ENCODE measurements at places on chromosomes 11 and 22.

GRCh38 chr11:60900673-60901404 lies 5.5 kb downstream of the PRPF19 start:
- peaks cover 54% of the 10 kb centered on the region for H3K36me3 ChIP-seq
- H3K4me3 ChIP-seq = no peak overlapping the region
- DNase-seq = no peak
- no peak overlapping the region for H3K27ac ChIP-seq
- peaks cover 19% of the 10 kb centered on the region for H3K4me1 ChIP-seq

- H3K27me3 ChIP-seq = no peaks in the 10 kb centered on the region
- no peak overlapping the region for H3K4me3 ChIP-seq
- H3K4me1 ChIP-seq = peaks cover 4% of the 10 kb centered on the region
- H3K27ac ChIP-seq = no peak overlapping the region
- peak; percentile 29 for DNase-seq
Observed at GRCh38 chr11:68798221-68798813, 43.4 kb downstream of the CPT1A start.

DNA sequence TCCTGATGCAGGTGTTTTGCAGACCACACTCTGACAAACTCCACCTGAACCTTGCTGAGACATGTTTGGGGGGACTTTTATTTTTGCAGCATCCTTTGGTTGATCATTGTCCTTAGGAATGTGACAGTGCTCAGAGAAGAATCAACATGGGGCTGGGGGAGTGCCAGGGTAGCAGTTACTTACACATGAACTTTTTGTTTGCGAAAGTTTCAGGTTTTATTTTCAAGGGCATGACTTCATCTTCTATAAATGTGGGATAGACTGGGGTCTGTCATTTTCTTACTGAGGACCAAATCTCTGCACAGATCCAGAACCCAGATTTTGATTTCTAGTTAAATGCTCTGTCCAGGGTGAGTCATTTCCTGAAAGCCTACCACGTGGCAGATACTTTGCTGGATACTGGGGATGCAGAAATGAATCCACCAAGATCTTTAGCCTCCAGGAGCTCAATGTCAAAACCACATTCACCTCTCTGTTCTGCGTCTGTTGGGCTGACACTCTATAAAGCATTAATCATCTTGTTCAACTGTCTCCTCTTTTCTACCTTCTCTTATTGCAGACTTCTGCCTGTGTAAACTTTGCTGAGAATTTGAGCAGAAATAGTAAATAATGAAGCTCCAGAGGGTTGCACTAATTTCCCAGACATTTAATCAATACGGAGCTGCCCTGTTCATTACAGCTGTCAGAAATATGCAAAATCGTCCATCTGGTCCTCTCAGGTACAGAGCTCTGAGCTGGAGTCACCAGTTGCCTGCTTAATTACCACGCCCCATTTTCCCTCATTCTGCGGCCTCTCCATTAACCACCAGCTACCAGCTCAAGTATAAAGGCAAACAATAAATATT lies 387.9 kb downstream of the MIAT start:
- no peaks in the 10 kb centered on the region for H3K4me1 ChIP-seq
- no peak overlapping the region for H3K4me3 ChIP-seq
- peaks cover 2% of the 10 kb centered on the region for H3K27me3 ChIP-seq

GRCh38 chr22:36573815-36574363 lies 44.9 kb upstream of the EIF3D start:
- no peak for DNase-seq
- no peaks in the 10 kb centered on the region for H3K4me1 ChIP-seq
- no peaks in the 10 kb centered on the region for H3K27me3 ChIP-seq
- no peaks in the 10 kb centered on the region for H3K36me3 ChIP-seq
- H3K4me3 ChIP-seq = no peak overlapping the region

DNA sequence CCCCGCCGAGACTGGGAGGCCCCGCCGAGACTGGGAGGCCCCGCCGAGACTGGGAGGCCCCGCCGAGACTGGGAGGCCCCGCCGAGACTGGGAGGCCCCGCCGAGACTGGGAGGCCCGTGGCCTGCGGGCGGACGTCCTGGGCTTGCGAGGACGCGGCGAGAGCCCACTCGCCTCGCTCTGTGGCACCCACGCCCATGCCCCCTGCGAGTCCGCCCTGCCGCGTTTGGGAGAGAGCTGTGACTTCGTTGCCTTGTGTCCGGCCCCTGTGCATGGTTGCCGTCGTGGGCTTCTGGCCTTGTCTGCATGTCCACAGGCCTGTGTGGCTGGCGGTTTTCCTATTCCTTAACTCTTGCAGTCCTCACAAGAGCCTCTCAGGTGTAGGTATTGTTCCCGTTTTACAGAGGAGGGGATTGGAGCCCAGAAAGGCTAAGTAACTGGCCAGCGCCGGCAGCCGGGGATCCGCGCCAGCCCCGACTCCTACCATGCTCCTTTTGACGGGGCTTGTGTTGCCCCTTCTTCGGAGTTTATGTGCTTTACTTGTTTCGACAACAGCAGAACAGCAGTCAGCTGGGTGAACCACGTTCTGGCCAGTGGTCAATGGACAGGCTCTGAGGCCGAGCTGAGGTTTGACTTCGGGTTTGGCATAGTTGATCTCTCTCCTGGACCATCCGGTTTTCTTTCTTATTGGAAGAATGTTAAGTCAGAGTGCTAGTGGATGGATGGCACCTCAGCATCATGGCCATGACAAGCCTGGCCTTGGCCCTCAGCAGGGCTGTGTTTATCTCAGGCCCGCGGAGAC lies 741 bp downstream of the PHRF1 start:
- peak overlapping the region; percentile 74 for H3K4me3 ChIP-seq
- no peak for DNase-seq
- peak overlapping the region; percentile 91 for H3K27ac ChIP-seq
- peaks cover 3% of the 10 kb centered on the region for H3K27me3 ChIP-seq

DNA sequence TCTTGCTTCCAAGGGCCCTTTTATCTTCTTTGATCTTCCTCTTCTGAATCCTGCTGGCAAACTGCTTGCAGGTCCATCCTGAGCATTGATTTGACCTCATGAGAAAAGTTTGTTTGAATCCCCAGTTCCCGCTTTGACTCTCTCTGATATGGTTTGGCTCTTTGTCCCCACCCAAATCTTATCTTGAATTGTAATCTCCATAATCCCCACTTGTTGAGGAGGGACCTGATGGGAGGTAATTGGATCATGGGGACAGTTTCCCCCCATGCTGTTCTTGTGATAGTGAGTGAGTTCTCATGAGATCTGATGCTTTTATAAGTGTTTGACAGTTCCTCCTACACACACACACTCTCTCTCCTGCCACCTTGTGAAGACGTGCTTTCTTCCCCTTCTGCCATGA lies 126.6 kb upstream of the ARHGAP20 start:
- peaks cover 5% of the 10 kb centered on the region for H3K4me1 ChIP-seq
- H3K4me3 ChIP-seq = no peak overlapping the region
- no peak for DNase-seq
- no peaks in the 10 kb centered on the region for H3K36me3 ChIP-seq

- H3K27me3 ChIP-seq = no peaks in the 10 kb centered on the region
- no peak overlapping the region for H3K27ac ChIP-seq
- H3K36me3 ChIP-seq = no peaks in the 10 kb centered on the region
- peak; percentile 46 for DNase-seq
- H3K4me1 ChIP-seq = peaks cover 8% of the 10 kb centered on the region
- H3K4me3 ChIP-seq = peak overlapping the region; percentile 42
Observed at GRCh38 chr22:39388261-39389011, 11.1 kb upstream of the TAB1 start.

- DNase-seq = no peak
- H3K4me3 ChIP-seq = no peak overlapping the region
- peaks cover 9% of the 10 kb centered on the region for H3K36me3 ChIP-seq
- H3K27ac ChIP-seq = no peak overlapping the region
Observed at GRCh38 chr11:116777056-116777455, 4.3 kb upstream of the BUD13 start.

Data from common myeloid progenitor, CD34-positive (primary cell).